ENCODE measurements at places on chromosomes 3 and 15. TPM values are rescaled to one million over a fixed set of nuclear protein-coding genes. Genes with fewer than 3 reads are reported as not detected.
A peak's percentile ranks its signal among the peaks of the same experiment; 100 is the strongest.

Gene ZNF197
- 10.9 TPM for total RNA-seq

- H3K4me3 ChIP-seq, result no peak overlapping the region
- no peak for DNase-seq
- no peaks in the 10 kb centered on the region for H3K36me3 ChIP-seq
- H3K27ac ChIP-seq, result no peak overlapping the region
- H3K4me1 ChIP-seq, result no peaks in the 10 kb centered on the region
- H3K27me3 ChIP-seq, result no peaks in the 10 kb centered on the region
Observed at GRCh38 chr3:133532951-133533350, 40.5 kb upstream of the CDV3 start.

DNA sequence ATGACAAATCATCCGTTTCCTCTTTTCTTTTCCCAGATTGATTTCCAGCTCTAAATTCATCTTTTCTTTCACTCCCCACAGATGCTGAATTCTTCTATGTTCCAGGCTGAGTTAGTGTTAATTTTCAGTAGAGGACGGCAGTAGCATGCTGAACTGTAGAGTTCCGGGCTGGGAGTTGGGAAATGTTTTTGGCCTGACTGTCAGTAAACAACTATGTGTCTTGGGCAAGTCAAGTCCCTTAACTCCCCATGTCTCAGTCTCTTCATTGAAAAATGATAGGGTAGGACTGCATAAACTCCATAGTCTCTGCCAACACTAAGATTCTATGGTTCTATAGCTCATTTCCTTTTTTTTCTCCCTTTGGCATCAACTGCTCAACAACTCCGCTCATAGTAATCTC, 333.9 kb downstream of the TIGIT start:
- H3K4me1 ChIP-seq, result peaks cover 30% of the 10 kb centered on the region
- H3K36me3 ChIP-seq, result peaks cover 9% of the 10 kb centered on the region
- H3K27ac ChIP-seq, result no peak overlapping the region
- no peaks in the 10 kb centered on the region for H3K27me3 ChIP-seq

GRCh38 chr3:53650928-53651661, 156.7 kb downstream of the CACNA1D start:
- DNase-seq, result no peak
- peaks cover 27% of the 10 kb centered on the region for H3K27me3 ChIP-seq
- no peak overlapping the region for H3K4me3 ChIP-seq
- peaks cover 7% of the 10 kb centered on the region for H3K4me1 ChIP-seq
- no peak overlapping the region for H3K27ac ChIP-seq

- DNase-seq, result no peak
- peaks cover 4% of the 10 kb centered on the region for H3K4me1 ChIP-seq
- no peak overlapping the region for H3K4me3 ChIP-seq
- no peaks in the 10 kb centered on the region for H3K27me3 ChIP-seq
- H3K27ac ChIP-seq, result no peak overlapping the region
Observed at GRCh38 chr3:188734395-188734794, 437.4 kb upstream of the TPRG1 start.

DNA sequence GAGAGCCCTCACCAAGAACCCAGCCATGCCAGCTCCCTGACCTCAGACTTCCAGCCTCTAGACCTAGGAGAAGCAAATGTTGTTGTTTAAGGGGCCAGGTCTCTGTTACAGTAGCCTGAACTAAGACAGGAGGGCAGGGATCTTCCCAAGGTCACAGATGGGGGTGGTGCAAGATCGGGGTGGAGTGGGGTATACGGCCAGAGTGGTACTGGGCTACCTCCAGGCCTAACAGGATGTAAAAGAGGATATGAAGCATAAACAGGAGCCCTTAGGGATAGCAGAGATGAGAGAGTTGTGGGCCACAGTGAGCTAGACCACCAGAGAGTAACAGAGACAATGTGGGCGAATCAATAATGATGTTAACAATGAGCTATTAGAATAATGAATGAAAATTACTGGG, 82.9 kb downstream of the TOP2B start:
- no peaks in the 10 kb centered on the region for H3K4me1 ChIP-seq
- H3K36me3 ChIP-seq, result no peaks in the 10 kb centered on the region
- H3K27me3 ChIP-seq, result no peaks in the 10 kb centered on the region
- no peak for DNase-seq
- H3K27ac ChIP-seq, result no peak overlapping the region
- no peak overlapping the region for H3K4me3 ChIP-seq

GRCh38 chr3:191961529-191961928, 500.6 kb downstream of the PYDC2 start:
- DNase-seq, result no peak
- no peaks in the 10 kb centered on the region for H3K4me1 ChIP-seq
- H3K36me3 ChIP-seq, result no peaks in the 10 kb centered on the region
- H3K4me3 ChIP-seq, result no peak overlapping the region
- H3K27ac ChIP-seq, result no peak overlapping the region
- no peaks in the 10 kb centered on the region for H3K27me3 ChIP-seq

Gene GHRL
- total RNA-seq, result 0.30 TPM

DNA sequence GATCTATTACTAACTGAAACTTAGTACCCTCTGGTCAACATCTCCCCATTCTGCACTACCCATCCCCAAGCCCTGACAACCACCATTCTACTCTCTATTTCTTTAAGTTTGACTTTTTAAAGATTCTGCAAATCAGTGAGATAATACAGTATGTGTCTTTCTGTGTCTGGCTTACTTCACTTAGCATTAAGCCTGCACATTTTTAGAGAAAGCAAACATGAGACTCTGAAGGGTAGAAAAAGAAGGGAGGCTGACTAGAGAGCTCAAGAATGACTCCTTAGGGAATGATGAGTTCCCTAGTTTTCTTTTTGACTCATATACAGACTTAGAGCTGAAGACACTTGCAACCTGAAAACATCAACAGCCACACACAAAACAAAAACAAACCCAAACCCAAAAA, 311.3 kb downstream of the SQOR start:
- H3K4me1 ChIP-seq, result no peaks in the 10 kb centered on the region
- no peaks in the 10 kb centered on the region for H3K27me3 ChIP-seq
- no peak for DNase-seq

Gene GASK1A
- not detected for total RNA-seq

DNA sequence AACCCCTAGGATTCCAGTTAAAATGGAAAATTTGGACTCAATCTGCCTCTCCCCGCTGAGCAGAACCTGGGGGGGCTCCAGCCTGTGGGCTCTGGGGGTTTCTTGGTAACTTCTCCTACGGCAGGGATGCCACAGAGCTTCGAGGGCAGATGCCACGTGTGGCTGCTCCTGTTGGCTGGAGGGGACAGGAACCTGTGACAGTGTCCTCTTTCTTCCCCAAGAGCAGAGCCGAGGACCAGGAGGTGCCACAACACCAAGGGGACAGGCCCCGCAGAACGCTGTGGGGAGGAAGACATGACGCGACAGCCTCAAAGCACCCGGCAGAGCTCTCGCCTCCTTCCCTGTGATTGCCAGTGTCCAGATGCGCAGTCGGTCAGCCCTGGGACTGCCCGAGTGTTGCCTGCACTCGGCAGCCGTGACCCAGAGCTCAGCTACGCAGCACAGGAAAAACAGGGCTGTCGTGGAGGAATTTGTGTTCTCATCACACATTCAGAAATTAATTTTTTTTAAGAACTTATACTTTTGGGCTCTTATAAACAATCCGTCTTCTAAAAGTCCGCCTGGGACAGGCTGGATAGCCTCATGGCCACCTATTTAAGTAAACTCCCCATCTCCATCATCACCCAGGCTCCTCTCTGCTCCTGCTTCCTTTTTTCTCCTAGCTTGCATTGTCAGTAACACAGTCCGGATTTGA, 131.9 kb upstream of the MEF2A start:
- no peaks in the 10 kb centered on the region for H3K27me3 ChIP-seq
- H3K36me3 ChIP-seq, result no peaks in the 10 kb centered on the region
- peak overlapping the region; percentile 55 for H3K27ac ChIP-seq
- DNase-seq, result peak; percentile 5

Gene CCR3
- not detected for total RNA-seq

DNA sequence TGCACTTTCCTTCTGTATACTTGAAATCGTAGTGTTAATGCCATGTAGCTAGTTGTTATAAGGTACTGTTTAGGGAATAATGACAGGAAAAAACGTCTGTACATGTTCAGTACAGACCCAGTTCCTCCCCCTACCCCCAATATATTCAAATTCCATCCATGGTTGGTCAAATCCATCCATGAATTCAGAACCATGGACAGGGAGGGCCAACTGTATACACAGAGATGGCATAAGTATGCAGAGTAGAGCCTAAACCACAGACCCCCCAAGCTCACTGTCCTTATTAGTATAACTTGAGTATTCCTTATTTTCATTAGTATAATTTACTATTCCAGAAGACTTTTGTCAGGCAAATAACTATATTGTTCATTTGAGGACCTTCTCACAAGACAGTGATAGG, 51.2 kb upstream of the ADAMTS17 start:
- no peak overlapping the region for H3K27ac ChIP-seq
- no peak overlapping the region for H3K4me3 ChIP-seq
- no peak for DNase-seq
- no peaks in the 10 kb centered on the region for H3K36me3 ChIP-seq
- H3K27me3 ChIP-seq, result no peaks in the 10 kb centered on the region
- H3K4me1 ChIP-seq, result no peaks in the 10 kb centered on the region

DNA sequence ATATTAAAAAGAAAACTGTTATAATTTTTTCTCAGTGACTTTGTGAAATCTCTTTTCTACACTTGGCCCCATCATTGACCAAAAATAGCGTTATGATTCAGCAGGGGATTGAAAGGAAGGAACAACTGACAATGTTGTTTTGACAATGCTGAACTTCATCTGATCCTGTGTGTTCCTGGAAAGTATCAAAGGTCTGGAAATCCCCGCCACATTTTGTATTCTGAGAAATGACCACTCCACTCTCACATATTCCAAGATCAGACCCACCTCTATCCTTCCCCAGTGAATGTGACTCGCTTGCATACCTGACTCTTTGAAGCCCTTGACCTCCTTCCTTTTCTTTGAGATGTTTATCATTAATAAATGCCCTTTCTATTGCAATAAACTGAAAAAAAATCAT, 9.7 kb upstream of the RIOX2 start:
- no peak overlapping the region for H3K4me3 ChIP-seq
- H3K4me1 ChIP-seq, result peaks cover 15% of the 10 kb centered on the region
- peak; percentile 35 for DNase-seq
- H3K27ac ChIP-seq, result peak overlapping the region; percentile 19
- peaks cover 2% of the 10 kb centered on the region for H3K27me3 ChIP-seq
- no peaks in the 10 kb centered on the region for H3K36me3 ChIP-seq

DNA sequence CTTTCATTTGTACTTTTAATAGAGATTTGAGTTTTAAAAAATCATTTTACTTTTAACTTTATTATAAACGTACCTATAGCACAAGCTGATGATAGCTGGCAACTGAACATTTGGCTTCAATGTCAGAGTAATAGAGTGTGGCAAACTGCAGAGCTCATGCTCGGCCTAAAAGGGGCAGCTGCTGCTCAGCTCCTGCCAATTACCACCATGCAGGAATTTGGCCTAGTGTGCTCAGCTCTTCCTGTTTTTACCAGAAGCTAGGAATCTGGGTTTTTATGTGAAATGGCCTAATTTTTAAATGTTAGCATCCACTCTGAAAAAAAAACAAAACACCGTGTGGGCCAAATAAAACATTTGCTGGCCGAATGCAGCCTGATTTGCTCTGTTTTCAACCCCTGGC, 1.8 kb downstream of the IFT122 start:
- DNase-seq, result no peak
- peaks cover 29% of the 10 kb centered on the region for H3K36me3 ChIP-seq
- peaks cover 48% of the 10 kb centered on the region for H3K4me1 ChIP-seq
